ENCODE measurements at places on chromosomes 6 and 20.

- DNase-seq: no peak
Observed at GRCh38 chr6:11232770-11233626, 530 bp upstream of the NEDD9 start.

GRCh38 chr6:57279013-57279412 lies 38.4 kb upstream of the PRIM2 start:
- no peak for DNase-seq

GRCh38 chr6:14047151-14047740 lies 70.3 kb upstream of the CD83 start:
- no peak for DNase-seq

DNA sequence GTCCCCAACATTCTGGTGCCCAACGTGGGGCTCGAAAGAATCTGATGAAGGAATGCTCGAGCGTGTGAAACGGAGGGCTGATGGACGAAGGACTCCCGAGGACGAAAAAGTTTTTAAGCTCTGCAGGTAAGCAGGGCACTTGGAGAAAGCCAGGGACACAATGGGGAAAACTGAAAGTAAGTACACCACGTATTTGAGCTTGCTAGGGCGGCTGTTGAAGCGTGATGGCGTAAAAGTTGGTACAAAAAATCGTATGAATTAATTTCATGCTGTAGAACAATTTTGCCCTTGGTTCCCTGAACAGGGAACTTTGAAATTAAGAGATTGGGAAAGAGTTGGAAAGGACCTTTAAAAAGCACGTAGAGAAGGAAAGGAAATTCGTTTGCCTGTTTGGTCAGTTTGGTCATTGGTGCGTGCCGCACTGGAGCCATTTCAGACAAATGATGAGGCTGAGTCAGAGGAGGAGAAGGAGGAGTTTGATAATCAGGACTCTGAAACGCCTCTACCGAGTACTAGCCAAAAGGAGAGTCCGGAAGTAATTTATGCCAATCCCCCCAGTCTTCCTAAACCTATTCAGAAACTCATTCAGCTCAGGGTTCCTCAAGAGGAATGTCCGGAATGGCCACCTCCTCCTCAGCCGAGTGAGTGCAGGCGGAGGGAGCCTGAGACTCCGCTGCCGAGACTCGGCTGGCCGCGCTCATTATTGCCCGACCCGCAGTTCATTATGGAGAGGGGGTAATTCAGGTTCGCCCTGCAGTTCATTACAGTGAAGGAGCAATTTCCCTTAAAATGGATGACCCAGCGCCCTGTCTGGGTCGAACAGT lies 59.2 kb upstream of the PRSS16 start:
- peak; percentile 80 for DNase-seq

- no peak for DNase-seq
Observed at GRCh38 chr6:110430741-110431140, 15.4 kb upstream of the DDO start.

DNA sequence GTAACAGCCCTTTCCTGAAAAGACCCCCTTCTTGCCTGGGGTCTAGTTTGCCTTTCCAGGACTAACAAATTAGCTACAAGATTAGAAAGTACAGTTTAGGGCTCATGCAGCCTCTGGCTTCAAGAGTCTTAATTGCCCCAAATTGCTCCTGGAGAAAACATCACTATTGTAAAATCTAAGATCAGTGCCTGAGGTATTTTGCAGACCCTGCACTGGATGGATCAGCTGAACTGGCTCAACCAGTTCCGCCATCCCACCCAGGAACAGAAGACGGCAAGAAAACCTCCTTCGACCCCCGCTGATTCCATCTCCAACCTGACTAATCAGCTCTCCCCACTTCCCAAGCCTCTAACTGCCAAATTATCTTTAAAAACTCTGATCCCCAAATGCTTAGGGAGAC lies 236.5 kb upstream of the KCNG1 start:
- no peak for DNase-seq

GRCh38 chr6:156828280-156828703 lies 51.1 kb downstream of the ARID1B start:
- peak; percentile 50 for DNase-seq

DNA sequence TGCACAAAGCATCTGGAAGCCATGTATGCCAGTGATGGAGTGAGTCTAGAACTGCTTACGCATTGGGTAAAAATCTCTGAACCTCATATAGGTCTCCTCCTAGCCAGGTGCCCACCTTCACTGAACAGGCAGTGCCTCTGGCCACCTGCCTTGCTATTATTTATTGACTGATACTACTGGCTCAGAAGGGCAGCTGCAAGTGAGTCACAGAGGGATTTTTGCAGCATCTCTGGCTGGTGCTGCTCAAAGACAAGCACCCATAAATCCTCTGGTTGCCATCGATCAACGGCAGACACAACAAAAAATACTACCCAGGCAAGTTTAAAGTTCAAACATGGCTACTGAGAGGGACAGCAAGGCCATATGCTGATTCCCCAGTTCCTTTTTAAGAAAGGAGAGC lies 279.4 kb downstream of the UBE3D start:
- no peak for DNase-seq

DNA sequence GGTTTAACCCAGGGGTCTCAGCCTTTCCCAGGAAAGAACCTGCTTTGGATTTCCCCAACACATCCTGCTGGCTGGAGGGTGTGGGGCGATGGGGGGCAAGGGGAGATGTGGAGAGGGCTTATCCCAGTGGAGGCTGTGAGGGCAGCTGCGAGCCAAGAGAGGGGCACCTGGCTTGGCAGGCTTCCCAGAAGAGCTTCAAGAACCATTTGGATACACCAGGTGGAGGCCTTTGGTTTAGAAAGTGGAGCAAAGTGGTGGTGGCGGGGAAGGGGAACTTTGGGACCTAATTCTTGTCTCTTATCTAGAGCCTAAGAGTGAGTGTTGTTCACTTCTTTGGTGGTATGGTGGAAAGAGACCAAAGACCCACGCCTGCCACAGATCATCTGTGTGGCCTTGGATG lies 12.4 kb downstream of the CD40 start:
- no peak for DNase-seq

GRCh38 chr6:168130168-168130696 lies 51.2 kb upstream of the FRMD1 start:
- DNase-seq: no peak

GRCh38 chr20:59931511-59932312 lies 1.7 kb downstream of the SYCP2 start:
- DNase-seq: no peak

DNA sequence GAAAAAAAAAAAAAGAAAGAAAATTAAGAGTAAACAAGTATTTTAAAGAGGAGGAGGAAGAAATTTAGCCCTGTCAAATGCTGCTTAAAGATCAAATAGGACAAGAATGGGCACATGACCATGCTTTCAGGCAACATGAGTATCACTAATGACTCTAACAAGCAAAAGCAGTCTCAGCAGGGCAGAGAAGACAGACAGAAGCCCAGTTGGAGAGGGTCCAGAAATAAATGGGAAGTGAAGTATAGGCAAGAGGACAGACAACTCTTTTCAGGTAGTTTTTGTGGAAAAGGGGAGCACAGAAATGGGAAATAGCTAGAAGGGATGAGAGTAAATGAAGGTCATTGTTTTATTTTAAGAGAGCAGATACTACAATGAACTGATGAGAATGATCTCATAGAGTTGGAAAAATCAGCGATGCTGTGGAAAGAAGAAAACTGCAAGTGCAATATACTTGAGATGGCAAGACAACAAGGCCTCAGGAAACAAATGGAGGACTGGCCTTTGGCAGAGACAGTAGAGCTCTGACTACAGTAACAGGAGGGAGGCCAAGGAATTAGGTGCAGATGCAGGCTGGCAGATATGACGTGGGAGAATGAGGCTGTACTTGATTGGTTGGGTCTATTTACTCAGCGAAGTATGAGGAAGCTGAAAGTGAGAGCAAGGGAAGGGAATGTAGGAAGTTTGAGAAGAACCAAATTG lies 40.3 kb downstream of the KIF6 start:
- no peak for DNase-seq

DNA sequence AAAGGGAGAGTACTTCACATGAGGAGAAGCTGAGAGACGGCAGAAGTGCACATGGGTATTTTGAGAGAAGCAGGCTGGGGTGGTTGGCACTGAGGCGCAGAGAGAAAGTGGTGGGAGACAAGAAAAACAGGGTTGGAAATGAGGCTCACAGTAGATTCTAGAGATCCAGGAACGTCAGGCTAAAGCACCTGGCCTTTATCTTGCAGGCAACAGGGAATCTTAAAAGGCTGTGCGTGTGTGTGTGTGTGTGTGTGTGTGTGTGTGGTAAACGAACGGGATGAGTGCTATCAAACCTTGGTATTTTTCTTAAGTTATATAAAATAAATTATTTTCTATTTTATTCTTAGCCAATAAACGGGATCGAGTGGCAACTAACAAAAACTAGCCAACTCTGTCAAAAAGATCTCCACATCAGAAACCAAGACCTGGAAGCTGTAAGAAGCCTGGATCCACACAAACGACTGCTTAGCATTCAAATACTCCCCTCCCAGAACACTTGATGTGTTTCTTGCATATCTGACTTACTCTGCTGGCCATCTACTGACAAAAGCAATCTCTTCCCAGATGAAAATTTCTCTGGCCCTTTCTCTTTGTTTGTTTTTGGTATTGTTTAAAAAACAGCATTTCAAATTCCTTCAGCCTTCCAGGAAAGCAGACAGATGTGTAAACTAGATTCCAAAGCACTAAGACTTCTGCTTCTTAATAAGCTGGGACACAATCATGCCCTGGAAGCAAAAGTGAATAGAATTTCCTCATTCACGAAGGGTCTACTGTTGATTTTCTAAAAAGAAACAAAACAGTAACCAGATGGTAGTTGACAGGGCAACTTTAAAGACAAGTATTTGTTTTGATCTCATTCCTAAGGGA lies 44.8 kb upstream of the FABP7 start:
- DNase-seq: no peak

DNA sequence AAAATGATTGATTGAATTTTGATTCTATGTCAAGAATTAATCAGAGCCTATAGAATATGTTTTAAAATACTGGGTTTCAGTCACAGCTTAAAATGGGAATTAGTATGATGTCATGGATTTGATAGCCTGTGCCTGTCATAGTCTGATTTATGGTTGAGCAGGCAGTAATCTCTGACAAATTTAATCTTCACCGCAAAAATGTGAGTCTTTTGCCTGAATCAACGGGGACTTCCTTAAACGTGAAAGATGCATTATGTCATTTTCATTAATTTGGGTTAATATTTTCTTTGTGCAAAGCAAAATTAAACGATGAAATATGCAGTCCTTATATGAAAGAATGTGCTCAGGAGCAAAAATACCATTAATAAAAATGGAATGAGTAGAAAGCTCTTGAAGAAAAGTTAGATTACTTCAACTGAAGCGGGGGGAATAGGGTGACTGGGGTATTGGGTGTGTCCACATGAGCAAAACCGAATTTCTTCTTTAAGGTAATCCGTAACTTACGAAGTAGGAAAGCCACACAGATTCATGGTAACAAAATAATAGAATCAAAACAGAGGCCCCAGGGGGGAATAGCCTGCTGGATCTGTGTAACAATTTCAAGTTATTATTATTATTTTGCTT lies 339.6 kb upstream of the NOX3 start:
- DNase-seq: no peak

DNA sequence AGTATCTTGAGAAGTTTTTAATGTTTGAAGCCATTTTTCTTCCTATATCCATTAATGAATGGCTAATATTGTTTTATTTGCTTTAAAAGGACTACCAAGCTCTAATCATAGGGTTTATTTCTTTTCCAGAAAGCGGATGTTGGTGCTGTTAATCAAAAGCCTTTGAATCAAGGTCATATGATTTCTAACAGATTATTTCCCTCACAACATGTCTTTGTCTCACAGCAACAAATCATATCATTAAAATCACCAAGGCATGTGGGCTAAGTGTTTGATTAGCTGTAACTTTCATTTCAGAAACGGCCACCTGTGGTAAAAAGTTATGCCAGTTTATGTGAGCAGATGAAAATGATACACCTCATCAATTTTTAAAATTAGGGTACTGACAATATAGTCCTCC lies 21.7 kb downstream of the TRAF3IP2 start:
- DNase-seq: no peak

DNA sequence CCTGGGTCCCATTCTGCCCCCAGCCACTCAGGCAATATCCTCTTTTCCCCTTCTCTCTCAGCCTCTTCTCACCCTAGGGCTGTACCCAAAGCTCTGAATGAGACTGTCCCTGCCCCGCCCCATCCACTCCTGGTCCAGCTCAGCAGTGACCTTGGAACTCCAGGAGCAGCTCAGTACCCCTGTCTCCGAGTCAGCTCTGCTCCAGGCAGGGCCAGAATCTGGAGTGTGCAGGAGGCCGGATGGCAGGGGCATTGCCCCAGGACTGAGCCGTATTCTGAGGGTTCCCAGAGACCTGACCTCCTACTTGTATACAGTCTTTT lies 2.0 kb upstream of the RAET1G start:
- no peak for DNase-seq

- no peak for DNase-seq
Observed at GRCh38 chr6:152734630-152735029, 16.0 kb upstream of the VIP start.

GRCh38 chr6:28632326-28632851 lies 106.7 kb downstream of the GPX5 start:
- DNase-seq: peak; percentile 26

GRCh38 chr6:142322504-142323198 lies 20.8 kb downstream of the ADGRG6 start:
- DNase-seq: no peak

DNA sequence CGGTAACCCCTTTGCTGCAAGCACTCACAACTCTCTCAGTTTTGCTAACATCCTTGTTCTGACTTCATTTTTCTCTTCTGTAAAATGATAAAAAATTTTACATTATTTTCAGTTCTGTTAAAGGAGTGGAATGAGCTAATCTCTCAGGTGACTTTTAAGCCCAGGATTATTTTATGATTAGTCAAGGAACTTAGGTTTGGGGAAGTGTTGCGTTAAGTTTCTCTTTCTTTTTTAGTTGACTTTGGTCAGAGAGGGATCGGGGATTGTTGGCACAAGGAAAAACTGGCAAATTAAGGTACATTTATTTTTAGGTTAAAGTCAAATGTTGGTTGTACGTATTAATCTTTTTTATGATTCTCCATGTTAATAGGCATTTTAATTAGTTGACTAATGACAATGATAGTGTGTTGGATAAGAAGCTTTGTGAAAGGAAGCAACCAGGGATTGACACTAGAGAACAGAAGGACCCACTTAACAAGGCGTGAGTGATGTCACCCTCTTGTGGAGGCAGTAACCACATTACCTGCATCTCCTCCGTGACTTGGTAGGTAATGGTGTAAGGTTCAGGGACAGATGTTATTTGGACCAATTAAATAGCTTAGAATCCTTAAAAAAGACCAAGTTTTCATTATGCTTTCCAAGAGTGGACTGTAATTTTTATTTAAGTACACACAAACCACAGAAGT lies 31.6 kb downstream of the CD83 start:
- no peak for DNase-seq

DNA sequence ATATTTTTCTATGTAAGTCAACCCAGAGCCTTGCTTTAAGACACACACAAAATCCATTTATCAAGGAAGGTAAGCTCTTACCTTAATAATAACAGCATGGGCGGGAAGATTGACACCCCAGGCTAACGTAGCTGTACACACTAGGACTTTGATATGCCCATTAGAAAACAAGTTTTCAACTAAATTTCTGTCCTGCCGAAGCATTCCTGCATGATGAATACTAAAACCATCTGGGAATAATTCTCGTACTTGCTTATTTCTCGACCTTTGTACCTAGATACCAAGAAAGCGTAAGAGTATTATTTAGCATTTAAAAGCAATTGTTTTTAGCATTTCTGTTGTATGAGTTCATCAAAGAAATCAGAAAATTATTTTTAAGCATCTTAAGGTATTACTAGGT lies 197.5 kb upstream of the SIM1 start:
- DNase-seq: no peak

Measured in NB4 (cell line).